ENCODE measurements at places on chromosomes 2 and 18.

DNA sequence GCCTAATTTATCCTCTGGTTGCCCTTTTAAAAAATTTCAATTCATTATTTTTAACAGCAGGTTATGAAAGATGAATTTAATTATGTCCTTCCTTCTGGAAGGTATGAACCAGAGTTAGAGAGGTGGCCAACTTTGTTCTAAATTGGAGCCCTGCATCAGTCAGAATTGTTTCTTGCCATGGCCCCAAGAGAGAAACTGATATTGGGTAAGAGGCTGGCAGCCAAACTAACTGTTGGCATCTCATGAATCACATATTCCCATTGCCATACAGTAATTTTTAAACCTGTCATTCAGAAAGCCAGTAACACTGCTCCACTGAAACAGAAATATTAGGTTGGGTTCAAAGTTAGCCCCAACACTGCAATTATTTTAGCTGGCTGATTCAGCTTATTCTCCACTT is 67.4 kb downstream of the SMAD2 start:
- no peak for DNase-seq

- DNase-seq: no peak
These were observed 137.3 kb downstream of the TMEM131 start for GRCh38 chr2:97858442-97858841.

GRCh38 chr18:6891788-6892187 is 162.3 kb downstream of the ARHGAP28 start:
- DNase-seq: no peak

DNA sequence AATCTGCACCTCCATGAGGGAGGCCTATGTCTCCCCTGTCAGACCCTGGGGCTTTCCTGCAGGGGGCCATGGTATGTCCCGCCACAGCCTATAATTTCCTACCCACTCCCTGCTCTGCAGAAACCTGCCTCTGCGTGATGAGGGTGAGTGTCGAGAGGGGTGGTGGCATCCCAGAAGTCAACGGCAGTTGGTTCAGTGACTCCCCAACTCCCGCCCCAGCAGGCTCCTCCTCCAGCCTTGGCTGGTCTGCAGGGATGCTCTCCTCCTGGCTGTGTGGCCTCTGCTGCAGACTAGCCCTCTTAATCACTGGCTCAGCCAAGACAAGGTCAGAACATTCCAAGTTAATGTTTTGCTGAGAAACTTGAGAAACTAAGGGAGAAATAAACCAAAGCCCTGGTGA is 13.3 kb downstream of the CELF4 start:
- no peak for DNase-seq

- DNase-seq: no peak
These were observed 30.8 kb upstream of the ZNF396 start for GRCh38 chr18:35407871-35408481.

DNA sequence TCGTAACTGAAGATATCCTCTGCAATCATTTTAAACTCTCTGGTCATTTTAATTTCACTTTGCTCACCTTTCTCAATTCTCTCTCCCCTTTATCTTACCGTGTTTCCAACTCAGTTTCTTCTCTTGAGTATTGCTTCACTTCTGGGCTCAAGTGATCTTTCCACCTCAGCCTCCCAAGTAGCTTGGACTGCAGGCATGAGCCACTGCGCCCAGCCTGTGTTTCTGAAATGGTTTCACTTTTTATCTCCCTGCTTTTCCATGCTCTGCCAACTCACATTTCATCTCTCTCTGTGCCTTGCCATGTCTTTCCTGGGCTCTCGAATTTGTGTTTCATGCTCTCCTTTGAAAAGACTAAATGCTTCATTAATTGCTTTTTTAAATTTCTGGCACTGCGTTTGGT is 30.5 kb upstream of the TMEM131 start:
- DNase-seq: no peak

GRCh38 chr2:88711897-88712296 is 20.4 kb downstream of the RPIA start:
- no peak for DNase-seq

DNA sequence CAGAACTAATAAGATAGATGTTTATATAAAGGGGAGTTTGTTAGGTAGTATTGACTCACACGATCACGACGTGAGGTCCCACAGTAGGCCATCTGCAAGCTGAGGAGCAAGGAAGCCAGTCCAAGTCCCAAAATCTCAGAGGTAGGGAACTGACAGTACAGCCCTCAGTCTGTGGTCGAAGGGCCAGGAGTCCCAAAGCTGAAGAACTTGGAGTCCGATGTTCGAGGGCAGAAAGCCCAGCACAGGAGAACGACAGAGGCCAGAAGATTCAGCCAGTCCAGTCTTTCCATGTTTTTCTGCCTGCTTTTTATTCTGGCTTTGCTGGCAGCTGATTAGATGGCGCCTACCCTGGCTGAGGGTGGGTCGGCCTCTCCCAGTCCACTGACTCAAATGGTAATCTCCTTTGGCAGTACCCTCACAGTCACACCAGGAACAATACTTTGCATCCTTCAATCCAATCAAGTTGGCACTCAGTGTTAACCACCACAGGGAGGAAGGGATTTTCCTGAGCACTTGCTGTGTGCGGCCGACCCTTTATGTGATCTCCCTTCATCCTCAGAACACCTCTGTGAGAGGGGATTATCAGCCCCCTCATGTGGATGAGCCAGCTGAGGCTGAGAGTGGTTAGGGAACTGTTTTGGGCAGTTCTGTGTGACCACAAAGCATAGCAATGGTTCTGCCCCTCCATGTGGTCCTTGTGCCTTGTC is 78.3 kb downstream of the RNF144A start:
- DNase-seq: no peak

DNA sequence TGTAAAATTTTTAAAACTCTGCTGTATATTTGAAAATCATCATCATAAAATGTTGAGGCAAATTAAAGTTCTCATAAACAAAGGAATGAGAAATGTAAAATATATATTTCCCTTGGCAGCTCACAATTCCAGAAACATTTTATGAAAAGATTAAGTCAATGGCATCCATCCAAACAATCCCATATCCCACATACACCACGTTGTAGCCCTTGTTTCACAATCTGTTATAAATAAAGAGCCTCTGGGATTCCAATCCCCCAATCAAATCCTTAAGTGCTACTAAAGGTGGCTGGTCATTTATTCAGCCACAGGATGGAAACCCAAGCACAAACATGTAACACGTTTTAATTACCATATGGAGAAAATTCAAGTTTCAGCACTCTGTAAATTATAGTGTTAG is 51.7 kb downstream of the GFPT1 start:
- DNase-seq: no peak

- no peak for DNase-seq
These were observed 99.6 kb upstream of the RIOK3 start for GRCh38 chr18:23353459-23353858.

DNA sequence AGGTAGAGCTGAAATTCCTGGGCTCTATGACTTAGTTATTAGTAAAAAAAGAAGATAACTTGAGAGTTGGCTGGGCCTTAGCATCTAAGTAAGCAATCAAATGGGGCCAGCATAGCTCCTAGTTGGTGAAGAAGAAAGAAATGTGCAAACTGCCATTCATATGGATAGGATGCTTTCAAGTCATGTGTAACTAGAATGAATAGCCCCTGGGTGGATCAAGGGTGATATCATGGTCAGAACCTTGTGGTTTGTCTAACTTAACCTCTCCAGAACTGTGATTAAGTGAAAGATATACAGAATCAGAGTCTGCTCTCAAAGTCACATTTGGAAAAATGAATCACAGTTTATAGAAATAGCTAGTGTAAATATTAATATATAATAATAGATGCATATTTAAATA is 198.7 kb upstream of the DTNA start:
- no peak for DNase-seq

- no peak for DNase-seq
These were observed 17.7 kb upstream of the NFE2L2 start for GRCh38 chr2:177282181-177282641.

DNA sequence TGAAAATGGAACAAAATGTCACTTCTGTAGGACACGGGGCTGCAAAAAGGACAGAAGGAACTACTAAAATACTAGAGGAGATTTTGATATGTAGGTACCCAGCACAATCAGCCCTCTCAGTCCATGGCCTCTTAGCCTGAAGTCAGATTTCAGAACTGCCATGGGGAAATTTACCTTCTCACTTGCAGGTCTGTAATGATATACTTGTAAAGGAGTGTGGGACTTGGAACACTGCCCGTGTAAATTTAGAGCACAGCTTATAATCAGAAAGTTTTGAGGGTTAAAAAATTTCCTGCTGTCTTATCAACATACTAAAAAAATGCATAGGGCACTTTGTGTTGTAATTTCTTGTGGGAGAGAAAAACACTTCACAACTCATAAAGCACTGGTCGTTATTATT is 60.6 kb downstream of the ZEB2 start:
- DNase-seq: no peak

DNA sequence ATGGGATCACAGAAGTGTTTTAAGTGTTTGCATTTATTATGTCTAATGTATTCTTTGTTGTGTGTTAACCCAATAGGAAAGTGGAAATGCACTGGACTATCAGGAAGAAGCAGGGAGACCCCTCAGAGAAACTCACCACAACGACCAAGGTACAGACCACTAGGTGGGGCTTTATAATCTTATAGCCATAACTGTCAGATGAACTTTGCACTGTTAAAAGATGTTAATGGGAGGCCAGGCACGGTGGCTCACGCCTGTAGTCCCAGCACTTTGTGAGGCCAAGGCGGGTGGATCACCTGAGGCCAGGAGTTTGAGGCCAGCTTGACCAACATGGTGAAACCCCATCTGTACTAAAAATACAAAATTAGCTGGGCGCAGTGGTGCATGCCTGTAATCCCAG is 73.2 kb downstream of the SUMO1 start:
- DNase-seq: no peak

DNA sequence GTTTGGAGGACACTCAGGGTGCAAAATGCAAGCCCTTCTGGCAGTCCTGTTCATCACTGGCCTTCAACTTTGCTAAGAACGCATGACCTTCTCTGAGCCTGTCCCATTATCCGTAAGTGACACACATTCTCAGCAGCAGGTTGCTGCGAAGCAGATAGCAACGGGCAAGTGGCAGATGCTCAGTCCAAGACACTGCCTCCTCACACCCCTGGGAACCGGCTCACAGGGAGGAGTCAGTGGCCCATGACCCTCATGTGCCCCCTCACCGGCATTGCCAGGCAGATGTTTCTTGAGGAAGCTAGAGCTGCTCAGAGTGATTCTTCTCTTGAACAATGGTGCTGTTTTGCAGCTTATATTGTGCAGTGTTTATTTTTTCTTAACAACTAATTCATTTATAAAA is 737.2 kb upstream of the HS6ST1 start:
- no peak for DNase-seq

GRCh38 chr2:239689985-239690384 is 289.2 kb upstream of the HDAC4 start:
- no peak for DNase-seq

DNA sequence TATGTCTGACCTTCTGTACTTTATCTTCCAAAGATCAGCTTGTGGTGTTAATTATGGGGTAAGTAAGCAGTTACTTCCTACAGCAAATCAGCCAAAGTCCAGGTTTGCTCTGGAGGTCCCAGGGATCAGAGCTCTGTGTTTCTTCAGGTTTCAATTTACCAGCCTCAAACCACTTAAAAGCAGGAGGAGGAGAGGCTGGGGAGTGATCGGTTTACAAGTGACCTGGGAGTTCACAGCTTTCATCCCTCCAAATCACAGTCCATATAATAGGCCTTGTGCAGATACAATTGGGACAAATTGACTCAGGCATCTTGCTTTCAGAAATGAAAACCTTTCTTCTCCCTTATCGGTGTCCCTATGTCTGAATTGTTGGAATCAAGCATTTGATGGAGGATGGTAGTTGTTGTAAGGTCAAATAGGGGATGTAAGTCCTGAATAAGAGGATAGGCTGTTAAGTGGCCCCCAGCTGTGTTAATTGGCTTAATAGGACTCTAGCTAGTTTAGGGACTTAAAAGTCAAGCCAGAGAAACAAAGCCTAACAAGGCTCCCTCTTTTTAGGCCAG is 188.0 kb upstream of the NT5C1B start:
- no peak for DNase-seq

DNA sequence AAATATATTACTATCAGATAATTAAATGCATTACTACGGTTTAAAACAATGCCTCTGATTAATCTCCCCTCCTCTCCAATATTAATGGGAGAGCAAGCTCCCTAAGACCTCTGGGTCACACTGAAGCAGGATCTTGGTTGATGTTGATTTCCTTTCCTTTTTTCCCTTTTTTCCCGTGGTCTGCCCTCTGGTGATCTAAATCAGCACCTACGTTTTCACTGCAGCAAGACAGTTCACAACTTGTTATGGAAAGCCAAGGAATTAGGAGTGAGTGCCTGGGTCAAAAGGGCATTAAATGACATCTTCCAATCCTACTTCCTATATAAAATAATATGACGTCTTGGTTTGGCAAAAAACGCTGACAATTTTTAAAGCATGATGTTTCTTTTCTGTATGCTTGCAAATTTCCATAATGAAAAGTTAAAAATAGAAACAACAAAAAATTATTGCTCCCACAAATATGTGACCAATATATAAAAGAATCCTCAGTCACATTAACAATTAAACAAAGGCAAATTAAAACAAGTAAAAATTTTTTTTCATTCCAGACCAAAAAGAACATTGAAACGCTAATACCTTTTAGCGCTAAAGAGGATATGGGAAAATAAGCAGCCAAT is 7.9 kb upstream of the CFAP36 start:
- DNase-seq: no peak

GRCh38 chr2:15009681-15010080 is 377.2 kb downstream of the LRATD1 start:
- no peak for DNase-seq

- DNase-seq: no peak
These were observed 184.9 kb upstream of the PARD3B start for GRCh38 chr2:204360218-204361007.

DNA sequence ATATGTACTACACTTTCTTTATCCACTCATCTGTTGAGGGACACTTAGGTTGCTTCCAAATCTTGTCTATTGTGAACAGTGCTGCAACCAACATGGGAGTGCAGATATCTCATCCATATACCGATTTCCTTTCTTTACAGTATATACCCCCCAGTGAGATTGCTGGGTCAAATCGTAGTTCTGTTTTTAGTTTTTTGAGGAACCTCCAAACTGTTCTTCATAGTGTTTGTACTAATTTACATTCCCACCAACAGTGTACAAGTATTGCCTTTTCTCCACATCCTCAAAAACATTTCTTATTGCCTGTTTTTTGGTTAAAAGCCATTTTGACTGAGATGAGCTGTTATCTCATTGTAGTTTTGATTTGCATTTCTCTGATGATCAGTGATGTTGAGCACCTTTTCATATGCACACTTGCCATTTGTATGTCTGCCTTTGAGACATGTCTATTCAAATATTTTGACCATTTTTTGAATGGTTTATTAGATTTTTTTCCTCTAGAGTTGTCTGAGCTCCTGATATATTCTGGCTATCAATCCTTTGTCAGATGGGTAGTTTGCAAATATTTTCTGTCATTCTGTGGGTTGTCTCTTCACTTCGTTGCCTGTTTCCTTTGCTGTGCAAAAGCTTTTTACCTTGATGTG is 12.2 kb downstream of the PLEK start:
- no peak for DNase-seq
